Breast epithelium (tissue), 4 donors: ENCODE measurements at places on chromosomes 7 and 10. TPM values are rescaled to one million over a fixed set of nuclear protein-coding genes. Genes with fewer than 3 reads are reported as not detected.

Gene MOGAT3
- not detected for total RNA-seq

GRCh38 chr7:128084896-128085608 lies 53.8 kb upstream of the LRRC4 start:
- no peak for DNase-seq

Gene MRPS17
- 9.2 TPM for total RNA-seq

Gene GIMAP6
- total RNA-seq = 35.2 TPM

GRCh38 chr7:7276161-7276560 lies 93.8 kb downstream of the C1GALT1 start:
- DNase-seq = no peak

Gene CLRN3
- total RNA-seq = 0.98 TPM

Gene LHPP
- total RNA-seq = 13.1 TPM

DNA sequence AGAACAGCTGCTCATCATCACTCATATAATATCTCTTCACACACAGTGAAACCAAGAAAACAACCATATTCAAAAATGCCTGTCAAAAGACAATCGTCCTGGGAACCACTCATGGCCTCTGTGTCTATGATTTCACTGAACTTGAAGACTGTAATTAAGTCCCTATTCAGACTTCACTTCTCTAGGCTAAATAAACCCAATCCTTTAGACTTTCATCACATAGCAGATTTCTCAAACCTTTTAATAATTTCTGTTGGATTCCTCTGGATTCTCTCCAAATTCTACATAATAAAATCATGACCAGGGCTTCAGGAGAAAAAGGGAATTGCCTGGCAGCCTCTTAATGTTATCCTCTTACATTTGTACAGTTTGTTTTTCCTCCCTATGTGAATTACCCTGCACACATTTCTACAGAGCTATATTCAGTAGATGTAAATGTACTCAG lies 201.1 kb downstream of the LRRN3 start:
- DNase-seq = no peak

- DNase-seq = no peak
These were observed 16.4 kb downstream of the PTTG1IP2 start for GRCh38 chr7:90485734-90486316.

DNA sequence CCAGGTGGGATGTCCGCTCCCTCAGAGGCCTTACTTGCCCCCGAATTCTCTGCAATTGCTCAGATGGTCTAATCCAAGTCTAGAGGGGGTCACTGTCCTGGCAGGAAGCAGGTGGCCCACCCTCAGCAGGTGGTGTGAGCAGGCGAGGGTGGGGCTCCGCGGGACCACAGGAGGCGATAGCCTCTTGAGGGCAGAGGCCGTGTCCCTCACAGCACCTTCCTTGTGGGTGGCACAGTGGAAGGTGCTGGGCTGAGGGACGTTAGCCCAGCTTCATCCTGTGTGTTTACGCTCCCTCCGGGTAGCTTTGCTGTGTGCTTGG lies 38.3 kb upstream of the INPP5A start:
- DNase-seq = no peak

Gene CALD1
- total RNA-seq = 252 TPM

- no peak for DNase-seq
These were observed 395.1 kb upstream of the GALNT17 start for GRCh38 chr7:70736715-70737460.

DNA sequence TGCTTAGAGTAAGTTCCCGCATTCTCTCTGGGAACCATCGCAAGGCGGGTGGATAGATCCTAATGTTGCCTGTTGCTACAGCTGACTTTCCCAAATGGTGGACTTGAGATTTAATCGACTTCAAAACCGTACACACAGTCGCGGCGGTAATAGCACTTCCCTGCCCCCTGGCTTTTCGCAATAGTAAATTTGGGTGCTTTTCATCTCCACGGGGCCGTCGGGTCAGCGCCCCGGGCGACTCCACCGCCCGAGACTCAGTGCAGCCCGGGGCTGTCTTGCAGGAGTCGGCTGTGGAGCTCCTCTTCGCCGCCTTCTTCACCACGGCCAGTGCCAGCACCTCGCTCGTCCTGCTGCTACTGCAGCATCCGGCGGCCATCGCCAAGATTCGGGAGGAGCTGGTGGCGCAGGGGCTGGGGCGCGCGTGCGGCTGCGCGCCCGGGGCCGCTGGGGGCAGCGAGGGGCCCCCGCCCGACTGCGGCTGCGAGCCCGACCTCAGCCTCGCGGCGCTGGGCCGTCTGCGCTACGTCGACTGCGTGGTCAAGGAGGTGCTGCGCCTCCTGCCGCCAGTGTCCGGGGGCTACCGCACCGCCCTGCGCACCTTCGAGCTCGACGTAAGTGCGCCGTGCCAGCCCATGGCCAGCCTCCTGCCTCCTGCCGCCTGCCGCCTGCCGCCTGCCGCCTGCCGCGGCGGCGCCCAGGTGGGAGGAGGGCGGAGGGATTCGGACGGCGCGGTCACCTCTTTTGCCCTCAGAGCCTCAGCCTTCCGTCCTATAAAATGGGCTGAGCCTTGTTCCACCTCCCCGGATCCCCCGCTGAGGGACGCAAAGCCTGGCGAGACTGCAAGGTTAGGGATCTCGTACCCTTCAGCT lies 5.3 kb downstream of the CYP26C1 start:
- DNase-seq = no peak

Gene FAM3C
- 89.7 TPM for total RNA-seq

Gene CDK14
- 29.8 TPM for total RNA-seq

DNA sequence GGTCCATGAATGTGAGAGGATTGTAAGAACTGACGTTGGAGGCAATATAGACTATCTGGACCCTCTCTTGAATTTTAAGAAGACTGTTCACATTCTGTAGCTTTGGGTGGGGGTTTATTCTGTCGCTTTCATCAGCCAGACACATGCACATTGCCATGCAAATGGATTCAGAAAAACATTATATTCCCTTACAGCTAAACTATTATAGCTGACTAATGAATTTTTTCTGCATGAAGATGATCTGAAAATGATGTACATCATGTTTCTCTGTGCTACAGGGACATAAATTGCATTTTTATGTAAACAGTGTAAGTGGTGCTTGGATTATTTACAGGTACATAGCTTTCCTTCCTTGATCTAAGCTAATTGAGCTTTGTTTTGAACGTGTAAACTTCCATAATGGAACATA lies 1.5 kb downstream of the MET start:
- DNase-seq = no peak

DNA sequence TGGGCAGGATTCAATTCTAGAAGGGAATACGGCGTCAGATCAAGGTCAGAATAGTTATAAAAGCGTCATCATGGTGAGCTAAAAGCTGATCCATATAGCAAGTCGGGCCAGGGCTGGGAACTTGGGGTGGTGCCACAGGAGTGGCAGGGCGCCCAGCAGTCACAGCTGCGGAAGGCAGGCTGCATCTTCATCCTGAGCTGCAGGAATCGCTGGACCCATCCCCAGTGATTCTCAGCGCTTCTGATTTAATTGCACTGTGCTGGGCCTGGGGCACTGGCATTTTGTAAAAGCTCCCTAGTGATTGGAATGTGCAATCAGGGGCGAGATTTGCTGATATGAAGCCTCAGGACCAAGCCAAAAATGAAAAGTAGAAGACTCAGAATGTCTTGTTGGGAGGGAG lies 135.3 kb downstream of the CTTNBP2 start:
- DNase-seq = no peak

DNA sequence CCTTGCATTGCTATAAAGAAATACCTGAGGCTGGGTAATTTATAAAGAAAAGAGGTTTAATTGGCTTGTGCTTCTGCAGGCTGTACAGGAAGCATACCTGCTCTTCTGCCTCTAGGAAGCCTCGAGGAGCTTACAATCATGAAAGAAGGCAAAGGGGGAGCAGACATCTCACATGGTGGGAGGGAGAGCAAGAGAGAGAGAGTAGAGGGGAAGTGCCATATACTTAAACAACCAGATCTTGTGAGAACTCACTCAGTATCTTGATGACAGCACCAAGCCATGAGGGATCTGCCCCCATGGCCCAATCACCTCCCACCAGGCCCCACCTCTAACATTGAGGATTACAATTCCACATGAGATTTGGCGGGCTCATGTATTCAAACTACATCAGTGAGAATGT lies 79.1 kb upstream of the HECW1 start:
- no peak for DNase-seq

GRCh38 chr10:14592026-14592425 lies 182.7 kb downstream of the FAM107B start:
- no peak for DNase-seq

GRCh38 chr10:60618861-60619260 lies 159.4 kb upstream of the CDK1 start:
- DNase-seq = no peak

- DNase-seq = no peak
These were observed 158.4 kb downstream of the PARD3 start for GRCh38 chr10:34656661-34657060.
